MG63 (cell line): ENCODE measurements at places on chromosomes 4 and X.

GRCh38 chr4:77586951-77587383 is 18.7 kb upstream of the CXCL13 start:
- peak; percentile 44 for DNase-seq

DNA sequence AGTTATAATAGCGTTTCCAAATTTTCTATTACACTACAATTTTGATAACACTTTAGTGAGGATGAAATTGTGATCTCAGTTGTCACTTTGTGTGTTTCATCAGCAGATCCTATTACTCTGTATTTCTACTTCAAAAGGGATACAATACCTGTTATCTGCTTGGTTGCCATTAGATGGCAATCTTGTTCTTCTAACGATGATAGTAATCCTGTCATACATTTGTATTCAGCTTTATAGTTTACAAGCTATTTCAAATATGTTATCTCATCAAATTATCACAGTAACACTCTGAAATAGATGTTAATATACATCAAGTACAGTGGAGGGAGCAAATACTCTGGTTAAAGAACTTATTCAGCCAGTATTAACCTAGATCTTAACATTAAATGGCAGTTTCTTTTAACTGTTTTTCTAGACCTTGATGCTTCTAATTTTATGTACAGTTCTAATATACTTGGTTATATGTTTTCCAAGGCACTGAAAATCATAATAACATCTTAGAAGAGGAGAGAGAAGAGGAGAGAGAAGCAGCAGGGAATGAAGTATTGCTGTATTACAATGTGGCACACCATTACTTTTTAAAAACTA is 292.0 kb downstream of the CCSER1 start:
- DNase-seq = no peak

DNA sequence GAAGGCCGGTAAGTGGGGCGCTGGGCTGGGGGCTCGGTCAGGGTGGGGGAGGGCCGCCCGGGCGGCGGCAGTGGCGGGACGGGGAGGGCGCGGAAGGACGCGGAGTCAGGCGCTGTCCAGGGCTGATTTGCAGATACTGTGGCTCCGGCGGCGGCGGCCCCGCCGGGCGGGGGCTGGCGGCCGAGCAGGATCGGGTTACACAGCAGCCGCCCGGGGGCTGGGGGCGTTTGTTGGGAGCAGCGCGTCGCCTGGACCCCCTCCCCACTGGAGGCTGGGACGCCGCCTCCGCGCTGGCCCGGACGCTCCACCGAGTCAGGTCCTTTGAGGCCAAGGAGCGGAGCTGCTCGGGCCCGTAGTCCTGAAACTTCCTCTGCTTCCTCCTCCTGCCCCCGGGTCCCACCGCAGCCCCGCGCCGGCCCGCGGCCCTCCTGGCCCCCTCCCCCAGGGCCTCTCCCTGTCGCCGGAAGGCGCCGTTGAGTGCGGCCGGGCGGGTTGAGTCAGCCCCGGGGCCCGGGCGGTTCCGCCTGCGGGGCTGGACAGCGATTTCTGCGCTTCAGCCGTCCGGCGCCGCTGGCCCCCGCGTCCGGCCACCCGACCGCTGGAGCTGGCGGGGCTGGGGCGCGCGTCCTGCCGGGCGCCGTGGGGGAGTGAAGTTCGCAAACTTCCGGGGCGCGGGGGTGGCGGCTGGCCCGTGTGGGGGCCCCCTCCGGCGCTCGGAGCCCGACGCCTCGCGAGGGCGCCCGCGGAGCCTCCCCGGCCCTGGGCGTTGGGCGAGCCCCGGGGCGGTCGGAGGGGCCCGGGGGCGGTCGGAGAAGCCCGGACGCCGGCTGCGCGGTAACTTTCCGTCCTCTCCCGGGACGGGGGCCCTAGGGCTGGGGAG is 746 bp downstream of the REST start:
- DNase-seq = peak; percentile 64

DNA sequence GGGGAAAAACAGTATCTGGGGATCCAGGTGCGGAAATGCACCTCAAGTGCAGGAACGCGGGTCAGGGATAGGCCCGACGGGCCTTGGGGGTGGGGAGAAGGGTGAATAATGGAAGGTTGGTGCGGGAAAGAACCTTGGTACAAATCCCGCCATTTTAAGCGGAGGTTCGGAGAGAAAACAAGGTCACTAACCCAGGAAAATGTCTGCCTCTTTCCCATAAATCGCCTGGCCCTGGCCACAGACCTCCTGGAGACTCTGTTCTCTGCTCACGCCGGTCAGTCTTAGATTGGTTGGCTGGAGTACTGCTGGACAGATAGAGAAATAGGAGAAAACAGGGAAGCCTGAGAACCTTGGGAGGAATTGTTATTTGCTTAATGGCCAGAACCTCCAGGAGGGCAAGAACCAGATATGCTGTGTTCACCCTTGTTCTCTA is 897 bp upstream of the FBXL5 start:
- no peak for DNase-seq

GRCh38 chr4:153153339-153153871 is 50.8 kb upstream of the TRIM2 start:
- DNase-seq = peak; percentile 66

- no peak for DNase-seq
Observed at GRCh38 chr4:107129076-107129475, 93.0 kb upstream of the DKK2 start.

GRCh38 chrX:1468250-1468772 is 15.6 kb upstream of the ASMTL start:
- DNase-seq = peak; percentile 95

DNA sequence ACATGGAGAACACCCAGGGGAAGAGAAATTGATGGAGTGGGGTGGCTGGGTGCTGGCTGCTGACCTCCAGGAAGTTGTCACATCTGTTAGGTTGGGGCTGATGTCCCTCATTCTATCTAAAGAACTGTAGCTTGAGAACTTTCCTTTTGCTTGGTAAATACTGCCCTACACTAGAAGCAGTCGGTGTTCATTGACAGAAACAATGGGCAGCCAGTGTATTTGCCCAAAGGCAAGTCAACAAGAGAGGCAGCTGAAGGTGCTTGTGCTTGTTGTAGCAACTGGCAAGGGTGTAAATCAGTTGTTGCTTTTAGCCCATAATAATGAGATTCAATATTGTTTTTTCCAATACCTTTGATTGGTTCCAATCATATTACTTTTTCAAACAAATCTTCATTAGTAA is 956 bp downstream of the TMEM154 start:
- no peak for DNase-seq

DNA sequence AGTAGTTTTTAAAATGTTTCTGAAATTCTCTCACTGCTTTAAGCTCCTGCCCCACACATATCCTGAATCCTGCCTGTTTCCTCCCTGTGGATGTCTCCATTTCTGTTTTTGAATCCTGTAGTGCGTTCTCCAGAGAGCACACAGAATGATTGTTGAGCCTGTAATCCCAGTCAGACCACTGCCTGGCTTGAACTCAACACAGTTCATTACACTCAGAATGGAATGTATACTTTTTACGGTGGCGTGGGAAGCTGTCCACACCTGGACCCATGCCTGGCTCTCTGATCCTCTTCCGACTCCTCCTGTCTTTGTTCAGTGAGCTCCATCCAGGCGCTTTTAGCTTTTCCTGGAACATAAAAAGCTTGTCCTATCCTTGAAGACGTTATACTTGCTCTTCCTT is 1217.0 kb upstream of the PRKX start:
- no peak for DNase-seq

DNA sequence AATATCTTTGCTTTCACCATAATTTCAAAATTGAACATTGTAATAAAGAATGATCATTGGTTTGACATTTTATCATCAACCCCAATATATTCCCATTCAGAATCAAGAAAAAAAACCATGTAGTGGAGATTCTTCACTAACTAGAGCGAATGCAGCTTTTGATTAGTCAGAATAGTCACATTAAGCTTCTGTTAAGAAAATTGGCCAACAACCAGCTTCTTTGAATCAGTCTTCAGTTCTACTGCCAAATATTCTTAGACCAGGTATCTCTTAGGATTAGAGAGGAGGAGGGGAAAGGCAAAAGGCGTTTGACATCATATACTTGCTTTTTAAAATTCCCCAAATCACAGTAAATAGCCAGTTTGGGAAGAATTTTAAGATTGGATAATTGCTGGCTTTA is 22.2 kb upstream of the TBC1D8B start:
- DNase-seq = no peak

DNA sequence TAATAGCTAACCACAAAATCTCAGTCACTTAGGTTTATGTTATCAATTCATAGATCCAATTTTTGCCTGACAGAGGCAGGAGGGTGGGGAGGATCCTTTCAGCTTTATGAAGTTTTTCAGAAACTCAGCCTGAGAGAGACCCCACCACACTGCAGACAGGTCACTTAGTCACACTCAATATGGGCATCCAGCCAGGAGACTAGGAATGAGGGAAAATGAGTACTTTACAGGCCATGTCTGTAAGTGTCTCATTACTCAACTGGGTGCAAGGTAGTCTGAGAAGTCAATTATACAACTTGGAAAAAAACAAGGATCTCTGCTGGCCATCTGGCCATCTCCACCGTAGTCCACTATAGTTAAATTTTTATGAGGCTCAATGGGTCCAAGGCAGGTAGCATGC is 365.9 kb downstream of the INPP4B start:
- DNase-seq = no peak

DNA sequence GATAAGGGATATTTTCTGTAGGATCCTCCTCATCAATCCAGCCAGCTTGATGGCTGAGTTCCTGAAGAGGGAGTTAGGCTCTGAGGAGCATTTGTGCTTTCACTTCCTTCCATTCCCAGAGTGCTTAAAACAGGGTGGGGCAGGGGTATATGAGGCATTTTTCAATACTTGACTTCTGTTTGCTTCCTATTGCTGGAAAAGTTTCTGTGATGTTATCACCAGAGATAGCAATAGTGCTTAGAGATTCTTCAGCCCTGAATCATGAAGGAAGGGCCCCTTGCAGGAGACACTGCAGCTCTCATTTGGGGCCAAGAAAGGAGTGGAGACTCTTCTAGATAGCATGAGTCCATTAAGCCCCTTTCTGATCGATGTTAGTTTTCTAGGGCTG is 166.7 kb upstream of the RPS6KA3 start:
- no peak for DNase-seq

DNA sequence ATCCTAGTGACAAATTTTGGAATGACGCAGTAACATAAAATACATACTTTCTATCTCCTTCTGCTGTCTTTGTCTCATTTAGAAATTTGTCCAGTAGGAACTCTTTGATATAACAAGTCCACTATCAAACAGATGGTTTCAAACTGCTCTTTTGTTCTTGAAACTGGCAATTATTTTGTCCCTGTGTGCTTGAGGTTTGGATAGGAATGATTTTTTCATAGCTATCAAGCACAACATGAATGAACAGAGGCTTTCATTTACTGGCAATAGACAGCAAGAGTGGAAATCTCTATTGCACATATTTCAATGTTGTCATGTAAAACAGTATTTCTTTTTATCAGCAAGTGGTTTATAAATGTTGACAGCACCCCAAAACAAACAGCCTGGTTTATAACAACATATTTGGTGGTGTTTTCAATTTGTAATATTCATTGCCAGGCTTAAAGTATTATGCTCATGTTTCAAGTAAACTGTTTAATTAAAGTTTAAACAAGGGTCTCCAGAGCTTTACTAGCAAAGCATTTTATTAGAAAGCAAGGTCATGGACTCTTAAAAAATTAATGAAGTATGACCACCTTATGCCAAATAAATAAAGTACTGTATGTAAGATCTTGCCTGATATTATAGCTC is 60.0 kb downstream of the TIGD2 start:
- DNase-seq = no peak

DNA sequence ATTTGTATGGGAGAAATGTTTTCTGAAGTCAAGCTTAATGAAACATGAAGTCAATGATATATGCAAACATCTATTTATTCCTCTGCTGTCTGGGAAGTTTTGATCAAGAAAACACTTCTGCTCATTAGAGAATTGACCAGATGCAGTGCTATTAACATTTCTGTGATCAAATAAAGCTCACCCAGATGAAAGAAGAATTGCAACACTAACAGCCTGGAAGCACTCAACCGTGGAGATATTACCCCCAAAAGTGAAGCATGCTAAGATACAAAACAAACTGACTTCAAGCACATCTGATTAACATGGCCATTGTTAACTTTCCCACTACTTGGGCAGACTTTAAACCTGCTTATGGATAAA is 73.7 kb upstream of the GUCY1A1 start:
- no peak for DNase-seq

DNA sequence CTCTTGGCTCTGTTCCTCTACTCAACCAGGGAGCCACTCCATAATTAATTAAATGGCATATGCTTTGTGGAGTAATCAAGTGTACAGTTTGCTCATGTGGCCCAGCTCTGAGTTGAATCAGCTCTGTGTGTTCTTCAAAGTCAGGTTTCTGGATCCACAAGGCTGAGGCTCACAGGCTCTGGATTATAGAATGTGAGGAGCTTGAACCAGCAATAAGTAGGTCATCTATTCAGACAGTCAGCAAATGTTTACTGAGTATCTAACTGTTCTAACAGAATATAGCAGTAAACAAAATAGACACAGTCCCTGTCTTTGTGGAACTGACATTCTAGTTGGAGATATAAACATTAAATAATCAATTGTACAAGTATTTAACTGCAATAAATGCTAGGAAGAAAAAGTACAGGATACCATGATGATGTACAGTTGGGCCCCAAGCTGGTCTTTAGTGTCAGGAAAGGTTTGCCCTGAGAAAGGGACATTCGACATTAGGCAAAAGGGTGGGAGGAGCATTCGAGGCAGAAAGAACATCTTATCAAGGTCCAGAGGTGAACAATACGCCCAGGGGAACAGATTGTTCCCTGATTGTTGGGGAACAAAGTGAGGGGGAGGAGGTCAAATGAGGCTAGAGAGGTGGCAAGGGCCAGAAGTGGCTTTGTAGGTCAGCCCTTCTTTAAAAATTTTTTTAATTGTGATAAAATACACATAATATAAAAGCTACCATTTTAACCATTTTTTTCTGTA is 20.5 kb upstream of the TSR2 start:
- DNase-seq = no peak

DNA sequence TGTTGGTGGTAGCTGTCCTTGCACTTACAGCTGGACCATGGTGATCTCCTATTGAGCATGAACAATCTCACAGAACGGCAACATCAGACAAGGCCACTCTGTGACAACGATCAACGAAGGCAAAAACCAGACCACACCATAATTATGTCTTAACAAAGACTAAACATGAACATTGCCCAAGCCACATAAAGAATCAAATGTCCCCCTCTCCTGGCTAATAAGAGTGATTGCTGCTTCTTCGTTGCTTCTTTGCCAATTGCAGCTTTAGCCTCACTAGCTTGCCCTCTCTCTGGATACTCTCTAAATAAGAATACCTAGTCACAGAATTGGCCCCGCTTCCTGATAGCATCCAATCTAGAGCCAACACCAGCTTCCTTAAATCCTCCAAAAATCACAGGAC is 41.5 kb upstream of the PGRMC1 start:
- no peak for DNase-seq

DNA sequence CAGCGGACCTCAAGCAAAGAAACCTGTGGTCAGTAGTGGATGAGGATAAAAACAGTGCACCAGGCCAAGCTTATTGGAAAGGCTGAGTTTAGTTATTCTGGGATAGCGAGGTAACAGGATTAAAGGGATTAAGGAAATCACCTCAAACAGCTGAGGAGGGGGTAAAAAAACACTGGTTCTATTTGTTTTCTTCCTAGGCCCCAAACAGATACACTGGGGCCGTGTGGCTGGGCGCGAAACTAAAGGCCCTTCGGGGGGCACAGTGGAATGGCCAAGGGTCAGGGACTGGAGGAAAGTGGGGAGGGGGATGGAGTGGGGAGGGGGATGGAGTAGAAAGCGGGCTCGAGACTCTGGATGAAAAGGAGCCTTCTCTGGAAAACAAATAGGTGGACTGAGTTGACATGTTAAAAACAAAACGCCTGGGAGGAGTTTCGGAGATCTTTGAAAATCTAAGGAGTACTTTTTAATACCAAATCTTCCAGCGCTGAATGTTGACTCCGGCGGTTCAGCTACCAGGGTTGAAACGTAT is 2.9 kb downstream of the SOX3 start:
- no peak for DNase-seq

GRCh38 chr4:140133576-140133975 is 20.4 kb downstream of the MAML3 start:
- no peak for DNase-seq
